Activated CD4-positive, alpha-beta T cell treated with anti-CD3 and anti-CD28 coated beads, Interleukin-2, Interleukin-4, amounts not matched to agents 100 ng/mL and 50 ng/mL, durations not matched to agents 16 hours and 8 hours (primary cell): ENCODE measurements at places on chromosomes 12 and 14.

DNA sequence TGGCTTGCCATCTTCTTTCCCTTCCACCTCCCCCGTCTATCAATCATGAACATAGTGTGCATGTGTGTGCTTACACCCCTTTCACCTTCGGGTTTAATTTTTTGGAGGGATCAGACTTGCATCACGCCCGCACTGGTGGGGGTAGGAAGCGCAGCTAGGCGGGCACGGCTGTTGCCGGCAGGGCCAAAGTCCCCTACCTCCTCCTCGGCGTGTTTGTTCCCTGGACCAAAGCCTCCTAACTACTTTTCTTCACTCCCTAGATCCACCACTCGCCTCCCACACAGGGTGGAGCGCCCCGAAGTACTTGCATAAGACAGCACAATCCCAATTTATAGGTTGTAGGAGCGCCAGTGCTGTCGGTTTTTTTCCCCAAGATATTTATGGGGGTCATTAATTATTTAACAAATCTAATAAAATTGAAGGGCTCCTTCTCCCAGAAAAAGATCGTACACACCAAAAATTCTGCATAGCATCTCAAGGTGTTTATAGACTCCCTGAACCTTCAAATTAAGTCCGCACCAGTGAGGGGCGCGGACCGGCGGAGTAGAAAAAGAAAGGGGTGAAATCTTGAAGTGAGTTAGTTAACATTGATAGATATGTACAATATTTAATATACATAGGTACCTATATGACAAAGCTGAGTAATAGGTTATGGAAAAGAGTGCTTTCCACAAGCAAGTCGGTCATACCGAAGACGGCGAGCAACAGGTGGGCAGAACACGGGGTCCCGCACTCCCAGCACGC is 717 bp downstream of the PKP2 start:
- DNase-seq, result no peak

GRCh38 chr12:95017482-95017881 is 14.0 kb upstream of the NDUFA12 start:
- DNase-seq, result no peak

DNA sequence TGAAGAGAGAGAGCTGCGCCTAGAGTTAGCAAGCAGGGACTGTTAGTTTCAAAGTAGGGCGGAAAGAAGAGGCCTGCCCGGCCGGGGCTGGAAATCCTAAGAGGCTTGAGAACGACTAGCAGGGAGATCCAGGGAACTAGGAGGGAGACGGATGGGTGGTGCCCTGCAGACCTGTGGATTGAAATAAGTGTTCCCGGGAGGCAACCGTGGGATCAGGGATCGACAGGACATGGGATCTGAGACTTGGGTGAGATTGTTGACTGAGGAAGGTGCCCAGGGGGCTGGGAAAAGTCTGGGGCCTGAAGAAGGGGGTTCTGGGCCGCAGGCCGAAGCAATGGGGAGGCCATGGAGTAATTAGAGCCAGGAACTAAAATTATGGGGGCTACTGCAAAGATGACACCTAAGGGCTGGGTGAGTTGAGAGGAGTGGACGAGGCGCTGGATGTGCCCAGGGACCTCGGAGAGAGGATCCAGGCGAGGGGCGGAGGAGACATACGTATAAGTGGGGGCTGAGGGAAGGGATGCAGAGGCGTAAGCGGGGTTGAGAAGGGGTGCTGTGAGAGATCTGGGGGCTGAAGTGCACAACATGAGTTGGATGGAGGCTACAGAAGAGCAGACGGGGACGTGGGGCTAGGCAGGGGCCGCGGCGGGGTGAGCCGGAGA is 635 bp downstream of the LTA4H start:
- DNase-seq, result no peak

GRCh38 chr14:21326972-21327371 is 47.1 kb downstream of the RPGRIP1 start:
- no peak for DNase-seq

DNA sequence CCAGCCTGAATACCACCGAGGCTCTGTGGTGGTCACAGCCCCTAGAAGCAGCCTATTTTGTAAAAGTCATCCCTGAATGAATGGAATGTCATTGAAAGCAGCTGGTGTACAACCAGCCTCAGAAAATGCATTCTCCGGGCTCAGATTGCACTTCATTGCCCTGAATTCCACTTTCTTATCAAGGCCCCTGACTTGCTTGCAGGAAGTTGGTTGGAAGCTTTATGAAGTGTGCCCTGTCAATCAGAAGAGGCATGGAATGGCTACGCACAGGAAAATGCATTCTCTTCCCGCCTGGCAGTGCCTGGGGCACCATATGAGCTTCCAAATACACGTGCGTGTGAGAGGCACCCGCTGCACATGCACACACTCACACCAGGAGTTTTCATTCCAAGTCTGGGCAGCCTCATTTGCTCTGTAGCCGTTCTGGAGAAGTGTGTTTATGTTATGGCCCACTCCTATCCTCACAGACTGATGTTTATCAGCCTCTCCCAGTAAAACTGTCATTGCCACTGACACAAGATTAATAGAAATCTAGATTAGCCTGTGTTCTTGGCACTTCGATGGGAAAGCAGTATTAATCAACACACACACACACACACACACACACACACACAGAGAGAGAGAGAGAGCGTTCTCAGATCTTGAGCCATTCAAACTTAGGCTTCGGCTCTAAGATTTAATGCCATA is 63.9 kb downstream of the NUAK1 start:
- DNase-seq, result no peak

GRCh38 chr12:65188179-65188701 is 18.9 kb downstream of the LEMD3 start:
- DNase-seq, result no peak

- no peak for DNase-seq
Observed at GRCh38 chr14:87214558-87214957, 778.4 kb downstream of the GALC start.

DNA sequence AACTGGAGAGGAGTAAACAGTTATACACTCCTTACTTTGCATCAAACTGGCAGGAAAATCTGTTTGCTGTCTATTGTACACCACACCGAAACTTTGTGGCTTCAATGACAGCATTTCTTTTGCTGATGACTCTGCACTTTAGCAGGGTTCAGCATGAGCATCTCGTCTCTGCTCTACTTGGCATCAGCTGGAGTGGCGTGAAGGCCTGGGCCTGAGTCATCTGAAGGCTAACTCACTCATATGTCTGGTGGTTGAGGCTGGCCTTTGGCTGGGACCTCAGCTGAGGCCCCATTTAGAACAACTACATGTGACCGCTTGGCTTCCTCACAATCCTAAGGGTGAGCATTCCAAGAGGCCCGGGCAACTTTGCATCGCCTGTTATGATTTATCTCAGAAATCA is 28.7 kb upstream of the REP15 start:
- DNase-seq, result peak; percentile 49

DNA sequence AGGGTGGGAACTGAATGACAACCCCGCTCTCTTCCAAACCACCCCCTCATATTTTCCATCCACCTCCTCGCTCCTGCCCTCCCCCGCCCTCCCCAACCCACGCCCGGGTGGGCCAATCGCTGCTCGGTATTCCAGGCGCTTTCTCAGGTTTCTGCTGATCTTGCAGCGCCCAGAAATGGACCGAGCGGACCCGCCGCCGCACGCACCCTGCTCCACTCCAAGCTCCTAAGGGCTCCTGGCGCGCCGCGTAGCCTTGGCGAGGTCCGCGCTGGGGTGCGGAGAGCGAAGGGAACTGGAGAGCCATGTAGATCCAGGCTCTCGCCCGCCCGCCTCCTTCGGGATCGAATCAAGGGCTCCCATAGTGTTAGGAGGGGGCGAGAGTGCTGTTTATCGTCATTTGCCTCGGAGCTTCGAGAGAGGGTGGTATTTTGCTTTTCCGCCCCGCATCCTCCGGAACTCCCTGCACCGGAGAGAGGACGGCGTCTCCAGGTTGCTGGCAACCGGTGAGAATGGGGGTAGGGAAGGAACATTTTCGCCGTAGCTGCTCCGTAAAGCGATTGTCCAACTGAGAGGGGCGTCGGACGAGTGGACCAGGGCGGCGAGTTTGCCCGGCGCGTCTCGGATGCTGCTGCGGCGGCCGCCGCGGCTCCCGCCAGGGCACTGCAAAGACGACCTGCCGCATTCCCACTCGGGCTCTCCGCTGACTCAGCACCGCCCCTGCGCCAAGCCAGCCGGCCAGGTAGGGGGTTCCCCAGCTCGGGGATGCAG is at the start of gene KCNA1:
KCNA1 (plus strand) TSS at position 172 of the 768 bp plus-strand sequence. CDS start 1,474 bp downstream, outside the sequence.
- DNase-seq, result no peak

DNA sequence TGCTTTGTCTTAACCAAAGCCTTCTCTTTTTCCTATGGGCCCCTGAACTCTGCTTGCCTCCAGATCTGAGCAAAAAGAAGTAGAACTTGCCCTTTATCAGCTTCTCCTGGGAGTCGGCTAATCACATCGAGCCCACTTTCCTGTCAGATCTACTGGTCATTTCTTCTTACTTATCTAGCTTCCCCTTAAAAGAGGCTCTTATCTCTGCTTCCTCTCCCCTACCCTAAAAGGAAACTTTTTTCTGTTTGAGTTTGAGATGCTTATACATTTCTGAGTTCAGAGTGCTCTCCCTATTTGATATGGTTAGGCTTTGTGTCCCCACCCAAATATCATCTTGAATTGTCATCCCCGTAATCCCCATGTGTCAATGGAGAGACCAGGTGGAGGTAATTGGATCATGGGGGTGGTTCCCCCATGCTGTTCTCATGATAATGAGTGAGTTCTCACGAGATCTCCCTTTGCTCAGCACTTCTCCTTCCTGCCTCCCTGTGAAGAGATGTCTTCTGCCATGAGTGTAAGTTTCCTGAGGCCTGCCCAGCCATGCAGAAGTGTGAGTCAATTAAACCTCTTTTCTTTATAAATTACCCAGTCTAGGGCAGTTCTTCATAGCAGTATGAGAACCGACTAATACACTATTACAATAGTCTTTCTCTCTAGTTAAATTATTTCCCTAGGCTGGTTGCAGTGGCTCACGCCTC is 114.7 kb upstream of the AMN1 start:
- no peak for DNase-seq

DNA sequence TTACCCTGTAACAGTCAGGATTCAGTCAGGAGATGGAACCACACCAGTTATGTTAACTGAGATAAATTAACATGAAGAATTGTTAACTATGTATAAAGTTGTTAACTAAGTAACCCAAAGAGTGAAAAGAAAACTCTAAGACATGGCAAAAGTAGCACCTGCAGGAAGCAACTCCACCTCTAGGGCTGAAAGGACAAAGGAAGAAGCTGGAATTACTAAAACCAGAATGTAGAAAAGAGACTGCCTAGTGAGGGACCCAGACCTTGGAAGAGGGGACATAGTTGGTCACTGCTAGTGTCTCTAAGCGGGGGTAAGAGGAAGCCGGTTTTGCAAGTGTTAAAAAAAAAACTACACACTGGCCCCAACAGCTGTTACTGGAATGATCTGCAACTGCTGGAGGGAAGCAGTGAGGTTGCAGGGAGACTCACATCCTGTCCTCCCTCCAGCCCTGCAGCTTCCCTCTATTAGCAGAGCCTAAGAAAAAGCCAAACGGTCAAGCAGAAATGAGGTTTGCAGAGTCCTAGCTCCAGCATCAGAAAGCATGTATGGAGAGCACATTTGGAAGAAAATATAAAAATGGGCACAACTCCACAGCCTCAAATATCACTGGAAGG is 39.8 kb downstream of the GPR135 start:
- DNase-seq, result no peak
